ENCODE measurements at places on chromosomes 2 and 18. TPM values are rescaled to one million over a fixed set of nuclear protein-coding genes. Genes with fewer than 3 reads are reported as not detected.

The UGT1A1 gene
- total RNA-seq: not detected

The POTEJ gene
- not detected for total RNA-seq

The IL1RL2 gene
- 0.97 TPM for total RNA-seq

The FAM110C gene
- under 0.01 TPM for total RNA-seq

The ANKRD29 gene
- 9.1 TPM for total RNA-seq

The UGT1A10 gene
- total RNA-seq: not detected

The LYG1 gene
- total RNA-seq: 0.32 TPM

The SERPINB7 gene
- total RNA-seq: 19.6 TPM

The DYNAP gene
- not detected for total RNA-seq
